ENCODE measurements at places on chromosomes 12 and 14.

DNA sequence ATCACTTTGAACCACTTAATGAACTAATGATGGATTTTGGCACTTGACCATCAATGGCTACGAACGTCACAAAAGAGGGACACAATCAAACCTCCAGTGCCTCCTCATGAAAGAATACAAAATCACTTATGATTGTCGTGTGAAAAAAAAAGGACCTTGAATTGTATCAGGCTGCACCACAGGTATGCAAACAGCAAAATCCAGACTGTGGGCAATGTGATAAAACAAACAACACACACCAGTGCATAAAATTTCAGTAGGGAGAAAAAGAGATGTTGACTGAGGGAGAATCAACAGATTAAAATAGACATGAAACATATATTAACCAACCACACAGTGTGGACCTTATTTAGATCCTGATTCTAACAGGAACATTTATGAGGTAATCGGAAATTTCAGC lies 2.6 kb downstream of the TSPAN8 start:
- DNase-seq: no peak

- DNase-seq: no peak
Observed at GRCh38 chr14:86357876-86358275, 827.9 kb downstream of the FLRT2 start.

- no peak for DNase-seq
Observed at GRCh38 chr12:460261-461230, 807 bp downstream of the B4GALNT3 start.

DNA sequence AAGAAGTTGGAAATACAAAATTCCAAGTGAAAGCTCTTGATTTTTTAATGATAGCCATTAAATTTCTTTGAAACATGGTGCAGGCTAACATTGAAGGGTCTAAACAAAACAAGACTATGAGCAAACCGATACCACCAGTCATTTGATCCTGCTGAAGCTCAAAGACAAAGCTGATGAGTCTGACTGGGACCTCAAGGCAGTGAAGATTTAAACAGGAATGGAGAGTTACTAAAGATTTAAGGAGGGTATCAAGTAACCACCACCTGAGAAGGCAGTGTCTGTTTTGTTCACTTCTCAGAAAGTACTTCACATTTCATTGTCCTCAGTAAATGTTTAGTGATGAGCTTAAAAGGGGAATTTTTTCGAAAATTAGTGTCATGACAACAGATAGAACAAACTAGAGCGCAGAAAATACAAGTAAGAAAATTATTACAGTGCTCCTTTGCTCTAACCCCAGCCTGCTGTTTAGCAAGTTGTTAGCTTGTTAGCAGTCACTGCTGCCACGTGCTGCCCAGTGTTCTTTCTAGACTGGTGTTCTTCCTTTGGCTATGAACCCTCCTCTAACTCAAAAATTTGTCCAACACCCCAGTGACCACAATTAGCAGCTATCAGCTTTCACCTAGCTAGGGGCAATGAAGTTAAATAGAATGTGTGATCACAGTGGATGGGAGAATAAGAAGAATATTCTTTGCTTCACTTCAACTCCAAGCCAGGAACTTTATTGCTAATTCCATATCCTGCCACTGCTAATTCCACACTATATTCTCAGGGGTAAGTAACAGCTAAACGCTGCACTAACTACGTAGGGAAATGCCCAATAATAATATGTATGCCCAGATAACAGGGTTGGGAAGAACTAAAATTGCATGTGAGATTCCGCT lies 41.1 kb downstream of the YAF2 start:
- DNase-seq: no peak

DNA sequence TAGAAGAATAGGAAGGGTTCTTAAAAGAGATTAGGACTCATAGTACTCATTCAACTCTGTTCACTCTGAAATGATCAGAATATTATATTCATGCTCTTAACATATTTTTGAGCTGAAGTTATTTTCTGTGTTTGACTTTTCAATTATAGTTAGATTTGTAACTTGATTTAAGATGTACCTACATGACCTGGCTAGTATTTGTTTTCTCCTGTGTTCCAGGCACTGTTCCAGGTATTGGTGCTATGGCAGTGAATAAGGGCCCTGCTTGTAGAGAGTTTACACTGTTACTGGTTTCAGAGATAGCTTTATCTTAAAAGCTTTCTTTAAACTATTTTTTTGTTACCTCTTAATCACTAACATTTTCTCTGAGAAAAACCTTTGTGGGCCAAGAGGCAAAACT lies 19.1 kb upstream of the SLC17A8 start:
- DNase-seq: no peak

GRCh38 chr12:127770118-127770517 lies 496.9 kb upstream of the TMEM132C start:
- no peak for DNase-seq

- DNase-seq: peak; percentile 79
Observed at GRCh38 chr14:44820230-44820964, 141.3 kb downstream of the KLHL28 start.

GRCh38 chr14:61603736-61604135 lies 91.6 kb upstream of the HIF1A start:
- no peak for DNase-seq

DNA sequence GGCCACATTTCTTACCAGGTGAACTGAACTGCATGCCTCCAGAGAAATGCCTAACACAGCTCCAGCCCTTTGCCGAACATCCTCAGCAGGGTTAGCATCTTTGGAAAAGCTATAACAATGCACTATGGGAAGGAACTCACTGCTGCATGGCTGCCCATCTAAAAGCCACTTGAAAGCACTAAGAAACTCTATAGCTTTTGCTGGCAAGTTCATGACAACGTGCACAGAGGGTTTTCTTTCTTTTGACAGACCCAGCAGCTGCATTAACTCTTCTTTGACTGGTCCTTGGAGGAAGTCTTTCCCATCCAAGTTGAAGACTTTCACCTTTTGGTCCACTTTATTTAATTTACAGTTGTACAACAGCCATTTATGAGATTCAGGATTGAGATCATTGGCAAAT lies 5.3 kb downstream of the TRMT5 start:
- DNase-seq: no peak

DNA sequence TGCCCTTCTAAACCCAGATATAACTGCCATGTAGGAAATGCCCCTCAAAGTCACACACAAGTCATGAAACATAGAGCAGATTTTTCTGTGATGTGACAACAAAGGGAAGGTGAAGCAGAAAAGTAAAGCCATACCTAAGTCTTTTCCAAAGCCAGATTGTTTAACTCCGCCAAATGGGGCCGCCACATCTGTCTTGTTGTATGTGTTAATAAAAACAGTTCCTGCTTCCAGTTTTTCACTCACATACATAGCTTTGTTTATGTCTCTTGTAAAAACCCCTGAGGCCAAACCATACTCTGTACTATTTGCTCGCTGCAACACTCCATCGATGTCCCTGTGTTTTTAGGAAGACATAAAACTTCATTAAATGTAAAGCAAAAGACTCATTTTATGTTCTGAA lies 40.3 kb downstream of the NOPCHAP1 start:
- DNase-seq: no peak

- no peak for DNase-seq
Observed at GRCh38 chr12:28025821-28026505, 53.4 kb upstream of the PTHLH start.

DNA sequence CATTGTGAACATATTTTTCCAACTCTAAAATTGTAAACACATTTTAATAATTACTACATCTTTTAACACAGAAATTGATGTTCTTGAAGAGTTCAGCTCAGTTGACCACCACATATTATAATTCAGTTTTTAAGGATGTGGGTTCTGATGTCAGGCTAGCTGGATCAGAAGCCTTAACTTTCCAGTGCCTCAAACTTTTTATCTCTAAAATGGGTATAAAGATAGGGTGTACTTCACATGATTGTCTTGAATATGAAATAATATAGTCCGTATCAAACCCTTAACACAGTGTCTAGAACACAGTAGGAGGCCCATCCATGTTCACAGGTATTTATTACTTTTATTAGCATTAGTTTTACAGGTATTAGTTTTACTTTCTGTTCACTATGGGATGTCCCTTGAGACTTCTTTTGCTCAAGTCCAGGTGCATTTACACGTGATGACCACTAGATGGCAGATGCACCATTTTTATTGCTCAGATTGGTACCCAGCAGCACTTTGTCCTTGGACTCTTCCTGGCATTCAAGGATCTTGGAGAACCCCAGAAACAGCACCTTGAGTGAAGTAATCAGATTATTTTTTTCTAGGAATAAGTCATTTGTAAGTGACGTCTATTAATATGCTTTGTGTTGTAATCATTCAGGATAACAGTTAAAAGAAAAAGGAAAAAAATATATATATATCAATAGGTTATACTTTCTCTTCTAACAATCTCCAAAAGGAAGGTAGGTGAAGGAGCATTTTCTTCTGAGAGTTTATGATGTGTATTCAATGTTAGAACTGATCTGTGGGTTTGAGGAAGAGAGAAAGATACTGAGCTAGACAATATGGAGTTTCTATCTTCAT lies 580.2 kb downstream of the ETNK1 start:
- no peak for DNase-seq

- no peak for DNase-seq
Observed at GRCh38 chr12:52469853-52470252, 3.8 kb downstream of the KRT6C start.

DNA sequence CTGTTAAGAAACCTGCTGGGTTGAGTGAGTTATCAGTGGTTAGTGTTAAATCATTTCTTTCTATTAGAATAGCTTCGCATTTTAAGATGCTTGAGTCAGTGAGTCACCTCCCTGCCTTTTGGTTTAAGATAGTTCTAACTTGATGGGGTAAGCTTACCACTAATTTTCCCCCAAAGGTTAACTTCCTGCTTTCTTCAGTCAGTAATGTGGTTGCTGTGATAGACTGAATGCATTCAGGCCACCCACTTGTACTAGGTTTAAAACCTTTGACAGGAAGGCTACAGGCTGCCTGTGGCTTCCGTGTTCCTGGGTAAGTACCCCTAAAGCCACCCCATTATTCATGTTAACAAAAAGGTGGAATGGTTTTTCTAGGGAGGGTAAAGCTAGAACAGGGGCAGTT lies 25.3 kb downstream of the CLEC2A start:
- DNase-seq: no peak

GRCh38 chr14:84806622-84807021 lies 723.3 kb upstream of the FLRT2 start:
- no peak for DNase-seq

DNA sequence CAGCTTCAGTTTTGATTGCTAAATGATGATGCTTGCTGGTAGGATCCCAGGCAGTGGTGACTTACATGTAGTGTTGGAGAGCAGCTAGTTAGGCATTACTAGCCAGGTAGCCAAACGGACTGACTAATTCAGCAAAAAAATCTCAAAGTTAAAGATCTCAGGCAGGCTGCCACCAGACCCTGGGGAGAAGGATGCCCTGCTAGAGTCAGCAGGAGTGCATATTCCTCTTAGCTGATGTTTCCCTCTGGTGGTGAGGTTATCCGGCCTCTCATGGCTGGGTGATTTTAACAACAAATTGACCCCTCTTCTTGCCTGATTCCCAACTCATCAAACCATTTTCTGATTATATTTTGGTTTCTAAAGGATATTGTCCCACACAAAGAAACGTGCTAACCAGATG lies 2.8 kb downstream of the EFS start:
- peak; percentile 40 for DNase-seq

DNA sequence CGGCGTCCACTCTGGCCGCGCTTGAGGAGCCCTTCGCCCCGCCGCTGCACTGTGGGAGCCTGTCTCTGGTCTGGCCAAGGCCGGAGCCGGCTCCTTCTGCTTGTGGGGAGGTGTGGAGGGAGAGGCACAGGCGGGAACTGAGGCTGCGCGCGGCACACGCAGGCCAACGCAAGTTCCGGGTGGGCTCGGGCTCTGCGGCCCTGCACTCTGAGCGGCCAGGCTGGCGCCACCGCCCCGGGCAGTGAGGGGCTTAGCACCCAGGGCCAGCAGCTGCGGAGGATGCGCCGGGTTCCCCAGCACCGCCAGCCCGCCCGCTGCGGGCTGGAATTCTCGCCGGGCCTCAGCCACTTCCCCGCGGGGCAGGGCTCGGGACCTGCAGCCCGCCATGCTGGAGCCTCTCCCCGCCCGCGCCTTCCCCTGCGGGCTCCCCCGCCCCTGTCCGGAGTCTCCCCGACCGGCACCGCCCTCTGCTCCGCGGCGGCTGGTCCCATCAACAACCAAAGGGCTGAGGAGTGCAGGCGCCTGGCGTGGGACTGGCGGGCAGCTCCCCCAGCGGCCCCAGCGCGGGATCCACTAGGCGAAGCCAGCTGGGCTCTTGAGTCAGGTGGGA lies 921.2 kb upstream of the FOXG1 start:
- peak; percentile 43 for DNase-seq

DNA sequence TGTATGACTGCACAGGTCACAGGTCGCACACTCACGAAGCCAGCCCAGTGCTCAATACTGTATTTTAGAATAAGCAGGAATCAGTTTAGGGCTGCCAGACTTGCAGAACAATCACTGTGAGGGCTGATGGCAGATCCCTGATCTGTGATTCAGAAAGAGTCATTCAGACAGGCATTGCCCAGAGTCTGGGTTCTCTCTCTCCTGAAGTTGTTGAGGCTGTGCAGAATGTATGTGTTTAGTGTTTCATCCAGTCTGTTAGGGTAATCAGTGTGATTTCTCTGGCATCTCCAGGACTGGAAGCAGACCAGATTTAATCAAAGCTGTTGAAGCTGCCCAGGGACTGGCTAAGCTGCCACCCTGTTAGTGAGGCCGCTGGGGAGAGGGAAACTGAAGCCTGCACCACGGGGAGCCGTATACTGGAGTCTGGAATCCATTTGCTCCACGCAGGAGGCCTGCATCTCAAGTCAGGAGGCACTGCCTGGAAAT lies 69.3 kb downstream of the ETV6 start:
- peak; percentile 94 for DNase-seq

- no peak for DNase-seq
Observed at GRCh38 chr14:71582705-71583104, 349.5 kb upstream of the RGS6 start.

DNA sequence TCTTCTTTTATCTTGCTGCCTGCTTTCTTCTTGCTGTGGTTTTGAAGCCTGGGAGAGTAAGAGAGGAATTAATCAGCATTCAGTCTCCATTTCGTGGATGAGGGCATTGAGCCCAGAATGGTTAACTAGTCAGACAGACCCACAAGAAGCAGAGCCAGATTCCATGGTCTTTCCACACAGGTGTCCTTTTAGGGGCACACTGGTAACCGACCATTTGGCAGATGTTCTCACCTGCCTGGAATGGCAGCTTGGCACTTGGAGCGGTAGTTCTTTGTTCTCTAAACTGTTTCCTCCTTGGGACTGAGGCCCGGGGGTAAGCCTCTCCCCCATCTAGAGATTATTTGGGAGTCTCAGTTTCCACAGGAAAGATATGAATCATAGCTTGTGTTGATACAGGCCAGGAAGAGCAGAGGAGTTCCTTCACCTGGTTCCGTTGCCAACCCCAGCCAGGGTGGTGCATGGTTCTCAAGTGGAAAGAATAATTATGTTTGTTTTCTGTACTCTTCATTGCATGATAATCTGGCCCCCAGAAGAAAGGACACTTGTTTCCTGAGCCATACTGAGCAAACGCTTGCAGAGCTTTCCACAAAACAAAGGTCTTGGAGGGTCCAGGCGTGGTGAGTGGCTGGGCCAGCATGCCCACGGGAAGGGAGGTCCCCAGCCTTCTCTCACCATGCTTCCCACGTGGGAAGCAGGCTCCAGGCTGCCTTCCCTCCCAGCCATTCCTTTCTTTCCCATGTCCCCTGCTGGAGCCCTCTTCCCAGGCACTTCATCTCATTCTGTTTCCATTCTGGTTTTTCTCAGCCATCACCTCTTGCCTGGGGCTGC lies 2.0 kb upstream of the KRT75 start:
- DNase-seq: peak; percentile 67

GRCh38 chr14:72651081-72651480 lies 242.8 kb downstream of the DPF3 start:
- DNase-seq: no peak

- DNase-seq: no peak
Observed at GRCh38 chr14:76380991-76381390, 5.1 kb downstream of the ESRRB start.

GRCh38 chr14:78363008-78363407 lies 192.8 kb downstream of the NRXN3 start:
- no peak for DNase-seq

Measured in islet precursor cell (in vitro differentiated cells).